EH (cell line): ENCODE measurements at places on chromosomes 4 and X.
A peak's percentile ranks its signal among the peaks of the same experiment; 100 is the strongest.

DNA sequence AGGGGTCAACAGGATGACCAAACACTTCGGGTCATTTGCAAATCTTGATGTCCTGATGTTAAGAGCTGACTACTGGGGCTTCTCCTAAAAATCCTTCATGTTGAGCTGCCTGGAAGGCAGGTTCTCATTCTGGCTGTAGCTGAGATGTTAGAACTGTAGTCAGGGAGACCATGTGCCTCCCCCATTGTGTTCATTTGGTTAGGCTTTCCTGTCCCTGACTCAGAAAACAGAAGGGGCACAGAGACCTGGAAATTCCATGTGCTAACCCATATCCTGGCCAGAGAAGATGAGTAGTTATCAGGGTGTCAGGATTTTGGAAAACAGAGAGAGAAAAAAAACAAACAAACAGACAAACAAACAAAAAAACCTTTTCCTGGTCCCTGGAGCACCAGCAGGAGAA is 177.5 kb downstream of the AR start:
- DNase-seq: no peak

DNA sequence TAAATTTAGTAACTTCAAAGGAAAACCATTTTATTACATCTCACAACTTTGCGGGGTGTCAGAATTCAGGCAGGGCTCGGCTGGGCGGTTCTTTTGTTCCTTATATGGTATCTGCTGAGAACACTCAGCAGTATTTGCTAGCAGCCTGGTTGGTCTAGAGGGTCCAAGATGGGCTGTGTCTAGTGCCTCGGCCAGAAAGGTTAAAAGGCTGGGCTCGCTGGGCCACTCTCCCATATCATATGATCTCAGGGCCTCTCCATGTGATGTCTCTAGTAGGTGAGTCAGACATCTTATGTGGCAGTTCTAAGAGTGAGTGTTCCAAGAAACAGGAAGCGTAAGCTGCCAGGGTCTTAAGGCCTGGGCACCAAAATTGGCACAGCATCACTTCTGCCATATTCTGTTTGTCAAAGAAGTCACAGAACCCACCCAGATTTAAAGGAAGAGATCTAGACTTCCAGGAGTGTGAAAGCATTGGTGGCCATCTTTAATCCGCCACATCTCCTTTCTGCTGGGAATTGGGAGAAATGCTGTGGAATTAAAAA is 100.9 kb upstream of the ATP6AP2 start:
- DNase-seq: no peak

DNA sequence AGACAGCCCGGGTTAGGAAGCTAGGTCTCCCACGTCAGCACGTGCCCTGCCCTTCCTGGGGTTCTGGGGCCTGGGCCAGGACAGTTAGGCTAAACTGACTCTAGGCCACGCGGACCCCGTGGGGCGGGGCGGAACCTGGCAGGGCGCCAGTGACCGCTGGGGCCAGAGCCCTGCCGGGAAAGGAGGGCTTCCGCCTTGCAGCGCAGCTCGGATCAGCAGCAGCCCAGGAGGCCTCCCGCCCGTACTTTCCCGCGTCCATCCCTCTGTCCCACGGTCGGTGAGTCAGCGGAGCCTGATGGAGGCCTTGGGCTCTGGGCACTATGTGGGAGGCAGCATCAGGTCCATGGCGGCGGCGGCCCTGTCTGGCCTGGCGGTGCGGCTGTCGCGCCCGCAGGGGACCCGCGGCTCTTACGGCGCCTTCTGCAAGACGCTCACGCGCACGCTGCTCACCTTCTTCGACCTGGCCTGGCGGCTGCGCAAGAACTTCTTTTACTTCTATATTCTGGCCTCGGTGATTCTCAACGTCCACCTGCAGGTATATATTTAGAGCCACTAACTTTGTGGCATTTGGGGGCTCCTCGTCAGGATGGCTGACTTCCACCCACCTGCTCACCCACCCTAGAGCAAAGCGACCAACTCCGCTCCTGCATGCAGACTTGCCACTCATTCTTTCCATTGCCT is at the start of gene SMIM10:
Gene SMIM10, plus strand, starts transcription at position 191 of the 681 bp plus-strand sequence. Its CDS starts 105 bp downstream, at position 296.
- peak; percentile 86 for DNase-seq

GRCh38 chr4:17787315-17787714 is 5.9 kb upstream of the FAM184B start:
- peak; percentile 41 for DNase-seq

GRCh38 chr4:67451464-67451863 is 93.8 kb downstream of the CENPC start:
- no peak for DNase-seq

- no peak for DNase-seq
These were observed 35.7 kb upstream of the ADGRA3 start for GRCh38 chr4:22551550-22551949.

DNA sequence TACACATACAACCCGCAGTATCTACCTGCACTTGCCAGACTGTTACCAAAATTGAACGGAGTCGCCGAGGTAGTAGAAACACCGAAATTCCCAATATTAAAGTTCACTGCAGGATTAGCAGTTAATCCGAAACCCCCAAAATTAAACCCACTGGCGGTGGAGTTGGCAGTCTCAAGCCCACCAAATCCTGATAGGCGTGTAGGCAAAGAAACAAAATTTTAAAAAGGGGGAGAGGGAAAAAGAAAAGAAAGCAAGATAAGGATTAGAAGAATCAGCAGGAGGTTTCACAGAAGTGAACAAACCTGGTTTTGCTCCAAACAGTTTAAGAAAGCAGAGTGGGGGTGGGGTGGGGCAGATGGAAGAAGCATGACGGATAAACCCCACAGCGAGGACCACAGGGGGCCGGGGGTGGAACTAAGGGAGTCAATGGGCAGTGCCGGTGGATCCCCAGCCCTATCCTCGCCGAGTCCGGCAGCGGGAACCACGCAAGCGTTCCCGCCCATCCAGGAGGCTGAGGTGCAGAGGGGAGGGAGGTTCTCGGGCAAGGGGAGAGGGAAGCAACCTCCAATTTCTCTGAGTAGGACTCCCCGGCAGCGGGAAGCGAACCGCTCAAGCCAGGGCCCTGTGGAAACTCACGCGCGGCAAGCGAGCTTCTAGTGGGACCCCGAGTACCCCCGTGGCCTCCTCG is 599 bp downstream of the NUP54 start:
- DNase-seq: peak; percentile 83

GRCh38 chr4:139645458-139645857 is 20.2 kb upstream of the MGST2 start:
- no peak for DNase-seq

- peak; percentile 73 for DNase-seq
These were observed at the start of gene LDOC1 for GRCh38 chrX:141176586-141177451. Gene LDOC1 (minus strand): TSS chrX:141177129. CDS start chrX:141177021, 108 bp downstream.

GRCh38 chr4:70892086-70892769 is 9.9 kb upstream of the MOB1B start:
- no peak for DNase-seq

GRCh38 chr4:7104366-7105031 is 36.6 kb upstream of the GRPEL1 start:
- no peak for DNase-seq

DNA sequence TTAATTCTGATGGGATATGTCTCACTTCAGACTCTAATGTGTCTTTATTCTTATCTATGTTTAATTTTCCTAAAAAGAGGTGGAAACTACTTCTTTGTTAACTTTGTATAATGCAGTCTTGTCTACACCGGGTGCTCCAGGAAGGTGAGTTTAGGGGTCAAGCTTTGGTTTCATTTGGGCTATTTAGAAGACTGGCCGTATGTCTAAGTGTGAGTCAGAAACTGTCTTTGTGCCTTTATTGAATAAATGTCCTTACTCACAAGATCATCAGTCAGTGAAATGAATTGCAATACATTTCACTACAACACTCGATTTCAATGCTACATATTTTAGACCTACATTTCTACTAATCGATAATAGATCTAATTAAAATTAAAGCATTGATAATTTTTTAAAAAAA is 56.2 kb downstream of the PROM1 start:
- no peak for DNase-seq

- no peak for DNase-seq
These were observed 32.0 kb downstream of the ABCE1 start for GRCh38 chr4:145130130-145130529.

DNA sequence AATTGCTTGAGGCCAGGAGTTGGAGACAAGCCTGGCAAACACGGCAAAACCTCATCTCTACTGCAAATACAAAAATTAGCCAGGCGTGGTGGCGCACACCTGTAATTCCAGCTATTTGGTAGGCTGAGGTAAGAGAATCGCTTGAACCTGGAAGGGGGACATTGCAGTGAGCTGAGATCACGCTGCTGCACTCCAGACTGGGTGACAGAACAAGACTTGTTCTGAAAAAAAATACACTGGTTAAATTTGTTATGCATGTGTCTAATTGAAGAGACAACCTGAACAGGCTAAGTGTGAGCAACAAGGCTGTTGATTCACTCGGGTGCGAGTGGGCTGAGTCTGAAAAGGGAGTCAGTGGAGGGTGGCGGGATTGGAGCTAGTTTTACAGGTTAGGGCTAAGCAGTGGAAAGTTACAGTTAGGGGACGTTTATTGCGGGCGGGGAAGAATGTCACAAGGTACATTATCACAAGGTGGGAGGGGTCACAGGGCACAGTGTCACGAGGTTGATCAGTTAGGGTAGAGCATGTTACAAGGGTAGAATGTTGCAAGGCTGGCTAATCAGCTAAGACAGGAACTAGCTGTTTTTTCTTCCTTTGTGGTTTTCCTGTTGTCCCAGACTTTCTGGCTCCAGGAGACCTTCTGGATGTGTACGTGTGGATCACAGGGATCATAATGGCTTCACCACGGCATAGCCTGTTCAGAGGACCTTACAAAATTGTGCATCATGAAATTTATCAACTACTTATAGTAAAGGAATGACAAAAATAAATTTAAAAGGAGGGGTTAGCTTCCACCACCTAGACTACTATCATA is 115.8 kb downstream of the NAA11 start:
- DNase-seq: no peak

DNA sequence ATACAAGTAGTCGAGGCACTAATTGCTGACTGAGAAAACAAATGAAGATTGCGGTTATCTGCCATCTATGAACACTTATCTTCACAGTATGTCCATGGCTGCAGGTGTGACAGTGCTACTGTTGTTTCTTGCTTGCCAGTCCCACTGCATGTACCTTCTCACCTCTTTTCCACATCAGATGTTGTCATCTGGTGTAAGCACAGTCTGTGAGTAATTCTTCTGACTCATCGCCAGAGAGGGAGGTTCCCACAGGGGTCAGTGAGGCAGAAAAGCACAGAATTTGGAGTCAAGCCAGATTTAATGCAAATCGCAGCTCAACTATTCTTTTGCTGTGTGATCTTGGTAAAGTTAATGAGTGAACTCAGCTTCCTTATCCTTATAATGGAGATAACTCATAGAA is 144.4 kb downstream of the GLRA2 start:
- peak; percentile 87 for DNase-seq

DNA sequence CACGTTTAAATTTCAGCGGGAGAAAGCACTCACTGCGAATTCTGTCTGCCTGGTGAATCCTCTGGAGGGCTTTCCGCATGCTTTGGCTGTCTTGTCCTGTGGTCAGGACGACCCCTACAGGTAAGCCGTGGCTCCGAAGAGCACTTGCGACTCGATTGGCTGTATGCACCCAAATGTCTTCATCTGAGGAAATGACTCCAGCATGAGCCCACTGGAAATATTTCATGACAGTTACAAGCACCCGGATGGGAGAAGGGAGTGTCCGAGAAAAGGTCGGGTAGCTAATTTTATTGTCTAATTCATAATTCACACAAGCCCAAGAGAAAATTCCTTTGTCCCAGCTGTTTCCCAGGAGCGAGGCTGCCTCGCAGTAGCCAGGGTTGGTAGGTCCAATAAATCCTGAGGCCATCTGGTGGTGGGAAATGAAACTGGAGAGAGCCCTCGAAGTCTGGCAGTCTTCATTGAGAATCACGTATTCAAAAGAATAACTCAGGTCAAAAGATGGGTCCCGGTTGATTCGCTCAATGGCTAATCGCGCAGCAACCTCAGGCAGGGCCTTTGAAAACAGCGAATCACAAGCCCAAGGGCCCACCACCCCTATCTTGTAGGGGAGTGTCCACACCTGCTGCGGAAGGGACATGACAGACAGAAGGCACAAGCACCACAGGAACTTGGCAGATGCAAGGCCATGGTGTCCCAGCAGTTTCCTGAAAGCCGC is 6.6 kb downstream of the GUCY2F start:
- peak; percentile 38 for DNase-seq

GRCh38 chr4:150583287-150584110 is 1.5 kb downstream of the MAB21L2 start:
- DNase-seq: peak; percentile 13

DNA sequence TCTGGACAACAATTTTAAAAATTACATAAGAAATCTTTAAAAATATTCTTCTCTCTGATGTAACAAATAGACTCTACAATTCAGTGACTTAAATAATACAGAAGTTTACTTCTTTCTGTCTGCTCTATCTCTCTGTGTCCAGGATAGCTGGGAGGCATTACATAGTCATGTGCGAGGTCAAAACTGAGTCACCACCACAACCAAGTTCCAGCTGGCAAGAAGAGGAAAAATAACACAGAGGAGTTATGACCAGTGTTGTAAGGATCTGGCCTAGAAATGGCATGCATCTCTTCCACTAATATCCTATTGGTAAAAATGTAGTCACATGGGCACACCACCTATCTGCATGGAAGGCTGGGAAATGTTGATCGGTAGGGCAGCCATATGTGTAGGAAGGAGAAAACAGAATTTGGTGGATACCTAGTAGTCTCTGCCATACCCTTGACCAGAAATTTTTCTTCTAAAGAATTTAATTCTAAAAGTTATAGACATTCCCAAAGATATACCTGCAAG is 39.4 kb upstream of the WDFY3 start:
- DNase-seq: peak; percentile 92

DNA sequence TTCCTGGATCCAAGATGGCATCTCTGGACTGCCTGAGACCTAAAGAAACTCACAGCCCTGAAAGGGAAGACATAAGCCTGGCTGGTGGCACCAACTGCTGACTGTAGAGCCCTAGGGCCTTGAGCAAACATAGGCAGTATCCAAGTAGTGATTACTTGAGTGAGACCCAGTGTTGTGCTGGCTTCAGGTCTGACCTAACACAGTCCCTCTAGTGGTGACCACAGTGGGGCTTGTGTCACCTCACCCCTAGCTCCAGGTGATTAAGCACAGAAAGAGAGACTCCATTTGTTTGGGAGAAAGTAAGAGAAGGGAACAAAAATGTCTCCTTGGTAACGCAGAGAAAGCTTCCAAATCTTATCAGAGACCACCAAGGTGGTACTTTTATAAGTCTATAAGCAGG is 496.3 kb upstream of the HTR2C start:
- DNase-seq: no peak

DNA sequence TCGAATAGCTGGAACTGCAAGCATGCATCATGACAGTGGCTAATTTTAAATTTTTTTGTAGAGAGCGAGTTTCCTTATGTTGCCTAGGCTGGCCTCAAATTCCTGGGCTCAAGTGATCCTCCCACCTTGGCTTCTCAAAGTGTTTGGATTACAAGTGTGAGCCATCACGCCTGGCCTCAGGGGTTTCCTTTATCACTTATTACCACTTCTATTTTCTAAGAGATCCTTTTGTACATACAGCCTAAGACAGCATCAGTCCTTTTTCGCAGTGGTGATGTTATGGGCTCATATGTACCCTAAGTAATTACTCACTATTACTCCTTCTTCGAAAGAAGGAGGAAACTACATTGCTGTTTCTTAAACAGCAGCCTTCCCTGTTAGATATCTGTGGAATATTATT is 54.1 kb upstream of the CDKN2AIP start:
- DNase-seq: peak; percentile 19

- DNase-seq: peak; percentile 27
These were observed 250.8 kb downstream of the ARHGAP24 start for GRCh38 chr4:85725721-85726170.
